RWPE1 (cell line): ENCODE measurements at places on chromosomes 12 and 14.
A peak's percentile ranks its signal among the peaks of the same experiment; 100 is the strongest.

DNA sequence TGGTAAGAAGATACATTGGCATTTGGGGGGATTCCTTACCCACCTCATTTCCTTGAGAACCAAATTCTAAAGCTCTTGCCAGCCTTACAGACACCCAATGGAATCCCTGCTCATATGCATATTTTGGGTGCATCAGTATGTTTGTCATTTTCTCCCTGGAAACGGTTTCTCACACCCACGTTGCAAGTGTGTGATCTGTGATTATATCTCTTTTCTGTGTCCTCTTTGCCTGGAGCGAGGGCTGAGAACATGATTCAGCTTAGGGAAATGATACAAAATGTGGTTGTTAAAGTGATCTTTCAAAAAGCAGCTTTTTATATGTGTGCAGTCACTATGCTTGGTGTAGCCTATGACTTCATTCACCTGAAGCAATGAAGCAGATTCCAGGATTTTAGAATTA lies 52.0 kb downstream of the KCNMB4 start:
- DNase-seq = no peak

GRCh38 chr14:44494137-44494536 lies 12.9 kb downstream of the FSCB start:
- DNase-seq = no peak

GRCh38 chr12:4417455-4417854 lies 28.2 kb downstream of the FGF6 start:
- DNase-seq = no peak

DNA sequence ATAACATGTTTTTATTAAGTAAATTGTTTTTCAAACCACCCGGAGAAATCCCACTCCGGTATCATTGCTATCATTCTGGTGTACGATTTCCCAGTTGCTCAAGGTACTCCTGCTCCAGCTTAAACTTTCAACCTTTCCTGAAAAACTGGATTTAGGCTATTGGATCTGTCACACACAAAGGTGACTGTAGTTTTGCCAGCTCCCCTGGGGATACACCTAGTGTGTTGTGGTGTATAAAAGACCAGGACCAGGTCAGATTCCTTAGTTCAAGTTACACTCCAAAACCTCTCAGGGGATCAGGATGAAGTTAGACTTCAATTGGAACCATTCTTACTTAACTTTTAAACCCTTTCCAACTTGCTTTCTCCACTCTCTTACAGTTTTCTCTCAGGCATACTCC lies 303.9 kb downstream of the NOVA1 start:
- no peak for DNase-seq

GRCh38 chr14:70359076-70359424 lies 433 bp downstream of the COX16 start:
- no peak for DNase-seq

DNA sequence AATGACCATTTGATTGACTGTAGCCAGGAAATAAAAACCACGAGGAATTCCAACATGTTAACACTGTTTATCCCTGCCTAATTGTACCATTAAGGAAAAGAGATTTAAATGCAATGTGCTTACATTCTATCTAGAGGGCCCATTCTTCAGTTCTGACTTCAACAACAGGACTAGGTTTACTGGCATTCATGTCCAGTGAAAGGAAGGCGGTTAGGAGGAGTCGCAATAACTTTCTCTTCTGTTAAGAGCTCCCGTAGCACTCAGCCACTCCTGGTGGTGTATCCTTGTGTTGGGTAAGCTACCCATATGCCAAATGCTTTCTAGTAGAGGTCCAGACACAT lies 154.7 kb downstream of the STXBP6 start:
- no peak for DNase-seq

DNA sequence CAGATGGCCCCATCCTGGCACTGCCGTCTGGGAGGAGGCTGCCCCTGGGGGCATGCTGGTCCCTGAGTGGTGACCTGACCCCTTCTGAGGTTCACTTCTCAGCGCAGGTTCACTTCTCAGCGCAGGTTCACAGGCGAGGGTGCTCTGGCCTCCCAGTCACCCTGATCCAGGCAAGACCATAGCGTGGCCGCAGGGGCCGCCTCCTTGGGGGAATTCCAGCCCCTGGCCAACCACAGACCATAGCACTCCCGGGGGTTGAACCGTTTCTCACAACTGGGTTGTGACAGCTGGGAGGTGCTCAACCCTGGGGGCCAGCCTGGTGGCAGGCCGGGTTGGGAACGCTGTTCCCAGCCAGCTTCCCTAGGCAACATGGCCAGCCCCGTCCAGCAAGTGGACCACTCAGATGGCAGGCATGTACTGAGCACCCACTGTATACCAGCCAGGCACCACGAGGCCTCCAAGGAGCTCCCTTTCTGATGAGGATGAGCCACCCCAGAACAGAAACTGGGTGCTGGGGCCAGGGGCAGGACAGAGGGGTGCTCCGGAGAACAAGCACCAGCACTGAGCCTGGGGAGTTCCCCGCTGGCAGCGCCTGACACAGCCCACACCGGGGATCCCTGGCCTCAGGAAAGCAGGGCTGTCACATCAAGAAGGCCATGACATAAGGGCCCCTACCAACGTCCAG lies 28.3 kb upstream of the ZFP36L1 start:
- DNase-seq = no peak

DNA sequence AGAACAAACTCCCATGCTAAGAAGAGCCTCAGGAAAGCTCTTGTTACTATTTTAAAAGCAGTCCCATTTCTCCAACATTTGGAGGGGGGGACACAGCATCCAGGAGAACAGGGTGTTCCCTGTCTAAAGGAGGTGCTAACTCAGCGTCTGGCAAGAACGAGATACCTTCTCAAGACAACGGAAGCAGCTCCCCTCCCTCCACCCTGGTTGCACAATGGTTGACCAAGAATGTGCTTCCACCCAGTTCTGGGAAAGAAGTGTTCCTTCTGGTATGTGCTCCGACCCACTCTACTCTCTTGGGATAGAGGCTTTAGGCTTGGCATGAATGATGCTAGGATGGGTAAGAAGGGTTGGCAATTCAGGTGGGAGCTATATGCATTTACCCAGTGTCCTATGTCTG lies 1.5 kb upstream of the KRT6A start:
- peak; percentile 86 for DNase-seq

GRCh38 chr12:8991371-8992345 lies 2.3 kb downstream of the KLRG1 start:
- DNase-seq = no peak

- DNase-seq = peak; percentile 17
Measured at GRCh38 chr12:100128512-100128908, 14.2 kb downstream of the BLTP3B start.

- no peak for DNase-seq
Measured at GRCh38 chr12:104928036-104928745, 29.9 kb downstream of the SLC41A2 start.

- no peak for DNase-seq
Measured at GRCh38 chr12:117064049-117064448, 35.2 kb downstream of the TESC start.

- DNase-seq = no peak
Measured at GRCh38 chr12:110776410-110776809, 33.7 kb upstream of the PPP1CC start.

- DNase-seq = no peak
Measured at GRCh38 chr12:16043480-16043879, 132.3 kb downstream of the DERA start.

GRCh38 chr12:91763654-91764370 lies 381.8 kb downstream of the BTG1 start:
- no peak for DNase-seq

GRCh38 chr12:50507930-50508329 lies 3.1 kb downstream of the DIP2B start:
- no peak for DNase-seq

DNA sequence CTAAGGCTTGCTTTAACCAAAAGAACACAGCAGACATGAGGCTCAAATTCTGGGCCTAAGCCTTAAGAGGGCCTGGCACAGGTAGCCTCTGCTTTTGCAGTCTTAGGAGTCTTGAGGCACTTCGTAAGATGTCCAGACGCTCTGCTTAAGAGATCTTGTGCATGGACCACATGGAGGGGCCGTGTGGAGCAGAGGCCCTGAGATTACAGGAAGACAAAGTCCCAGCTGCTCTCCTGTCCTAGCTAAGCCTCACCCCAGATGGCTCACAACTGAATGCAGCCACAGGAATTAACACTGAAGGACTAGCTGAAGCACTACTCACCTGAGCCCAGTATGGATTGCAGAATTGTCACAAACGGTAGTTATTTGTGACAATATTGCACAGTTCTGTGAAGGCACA lies 446.0 kb downstream of the PDZRN4 start:
- no peak for DNase-seq

DNA sequence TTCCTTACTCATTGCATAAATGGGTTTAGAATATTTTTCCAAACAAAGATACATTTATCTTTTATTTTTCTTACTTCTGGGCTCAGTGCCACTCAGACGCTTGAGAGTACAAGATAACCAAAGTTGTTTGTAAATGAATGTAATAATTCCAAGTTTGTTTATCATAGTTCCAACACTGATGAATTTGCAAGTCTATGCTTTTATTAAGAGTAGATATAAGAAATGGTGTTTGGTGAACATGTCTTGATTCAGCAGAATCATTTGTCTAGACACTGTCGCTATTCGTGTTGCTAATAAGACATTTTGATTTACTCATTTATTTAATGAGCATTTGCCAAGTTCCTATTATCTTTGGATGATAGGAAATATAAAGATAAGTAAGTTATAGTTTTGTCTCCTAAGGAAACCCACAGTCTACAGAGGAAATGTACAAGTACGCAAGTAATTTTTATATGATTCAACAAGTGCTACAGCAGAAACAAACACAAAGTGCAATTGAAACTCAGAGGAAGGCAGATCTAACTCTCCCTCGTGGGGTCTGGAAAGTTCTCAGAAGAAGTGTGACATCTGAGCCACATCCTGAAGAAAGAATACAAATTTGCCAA lies 132.8 kb upstream of the FSCB start:
- DNase-seq = no peak

DNA sequence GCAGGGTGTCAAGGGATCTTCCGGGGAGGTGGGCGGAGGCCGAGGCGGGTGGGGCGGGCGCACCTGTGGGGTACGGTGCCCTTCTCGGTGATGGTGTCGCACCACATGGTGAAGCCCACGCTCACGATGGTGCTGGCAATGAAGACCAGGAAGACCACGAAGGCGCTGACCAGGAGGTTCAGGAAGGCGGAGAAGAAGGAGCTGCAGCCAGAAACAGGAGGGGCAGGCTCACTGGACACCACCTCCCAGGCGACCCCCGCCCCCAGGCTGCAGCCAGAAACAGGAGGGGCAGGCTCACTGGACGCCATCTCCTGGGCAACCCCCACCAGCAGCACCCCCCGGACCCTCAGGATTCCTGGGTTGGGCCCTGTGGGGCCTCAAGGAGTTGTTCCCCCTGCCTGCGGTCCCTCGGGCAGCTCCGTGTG lies 7.6 kb downstream of the TMEM179 start:
- no peak for DNase-seq

- DNase-seq = no peak
Measured at GRCh38 chr12:133226690-133227089, 9.0 kb downstream of the ANHX start.

- no peak for DNase-seq
Measured at GRCh38 chr14:94164685-94165431, 9.3 kb upstream of the PPP4R4 start.

GRCh38 chr14:103232031-103232808 lies 101.8 kb upstream of the EIF5 start:
- no peak for DNase-seq

DNA sequence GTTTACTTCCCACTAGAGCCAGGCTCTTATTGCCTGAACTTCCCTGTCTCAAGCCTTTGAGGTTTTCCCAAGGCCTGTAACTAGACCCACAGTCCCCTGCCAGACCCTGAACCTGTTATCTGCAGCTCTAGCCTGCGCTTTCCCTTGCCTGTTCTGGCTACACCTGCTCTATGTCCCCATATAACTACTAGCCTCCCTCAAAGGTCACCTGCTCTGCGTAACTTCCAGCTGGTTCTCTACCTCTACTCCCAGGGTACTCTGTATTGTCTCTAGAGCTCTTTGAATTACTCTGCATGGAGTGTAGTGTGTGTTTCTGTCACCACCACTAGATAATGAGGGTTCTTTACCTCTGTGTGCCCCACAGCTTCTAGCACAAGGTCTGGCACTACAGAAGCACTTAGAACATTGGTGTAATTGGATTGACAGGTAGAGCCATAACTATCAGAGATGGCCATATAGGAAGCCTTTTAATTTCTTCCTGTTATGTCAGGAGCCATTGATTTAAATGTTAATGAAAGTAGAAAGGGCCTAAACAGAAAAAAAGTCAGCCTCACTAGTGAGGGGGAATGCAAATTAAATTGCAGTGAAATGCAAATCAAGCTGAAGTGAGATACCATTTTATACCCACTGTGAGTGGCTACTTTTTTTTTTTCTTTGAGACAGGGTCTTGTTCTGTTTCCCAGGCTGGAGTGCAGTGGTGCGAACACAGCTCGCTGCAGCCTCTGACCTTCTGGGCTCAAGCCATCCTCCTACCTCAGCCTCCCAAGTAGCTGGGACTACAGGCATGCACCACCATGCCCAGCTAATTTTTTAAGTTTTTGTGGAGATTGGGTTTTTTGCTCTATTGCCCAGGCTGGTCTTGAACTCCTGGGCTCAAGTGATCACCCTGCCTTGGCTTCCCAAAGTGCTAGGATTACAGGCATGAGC lies 47.8 kb downstream of the EID3 start:
- DNase-seq = no peak

GRCh38 chr12:89156340-89156739 lies 196.0 kb downstream of the DUSP6 start:
- DNase-seq = no peak

DNA sequence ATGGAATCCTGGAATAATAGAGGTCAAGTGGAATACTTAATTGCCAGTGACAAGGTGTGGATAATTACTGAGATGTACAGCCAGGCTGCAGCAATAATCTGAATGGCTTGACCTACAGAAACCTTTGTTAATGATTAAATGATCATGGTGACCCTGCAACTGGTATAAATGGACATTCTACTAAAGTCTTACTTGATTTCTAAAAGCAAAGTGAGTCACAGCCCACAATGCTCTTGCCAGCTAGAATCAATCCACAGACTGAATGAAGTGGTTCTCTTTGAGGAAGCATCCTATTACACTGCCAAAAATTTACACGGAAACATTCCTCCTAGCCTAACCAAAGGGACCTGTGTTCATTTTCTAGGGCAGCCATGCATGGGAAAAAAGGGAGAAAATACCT lies 518.5 kb downstream of the SOX5 start:
- DNase-seq = no peak

GRCh38 chr12:630656-631632 lies 32.3 kb downstream of the NINJ2 start:
- no peak for DNase-seq

GRCh38 chr14:98458702-98459101 lies 813.3 kb downstream of the BCL11B start:
- DNase-seq = no peak
